ENCODE measurements at places on chromosomes 12 and 14.

DNA sequence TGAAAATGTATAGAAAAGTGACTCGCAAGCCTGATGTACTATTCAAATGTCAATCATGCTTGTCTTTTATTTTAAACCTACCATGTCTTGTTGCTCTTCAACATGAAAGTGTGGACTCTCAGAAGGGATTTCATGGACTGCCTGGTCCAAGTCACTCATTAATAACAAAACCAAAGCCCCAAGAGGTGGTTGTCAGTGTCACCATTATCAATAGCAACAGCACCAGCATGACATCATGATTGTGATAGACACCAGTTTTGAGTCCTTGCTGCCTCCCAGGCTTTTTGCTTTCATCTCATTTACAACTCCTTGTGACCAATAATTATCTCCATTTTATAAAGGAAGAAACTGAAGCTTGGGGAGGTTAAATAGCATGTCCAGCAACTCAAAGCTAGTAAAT lies 112.0 kb upstream of the TMPO start:
- DNase-seq, result no peak

DNA sequence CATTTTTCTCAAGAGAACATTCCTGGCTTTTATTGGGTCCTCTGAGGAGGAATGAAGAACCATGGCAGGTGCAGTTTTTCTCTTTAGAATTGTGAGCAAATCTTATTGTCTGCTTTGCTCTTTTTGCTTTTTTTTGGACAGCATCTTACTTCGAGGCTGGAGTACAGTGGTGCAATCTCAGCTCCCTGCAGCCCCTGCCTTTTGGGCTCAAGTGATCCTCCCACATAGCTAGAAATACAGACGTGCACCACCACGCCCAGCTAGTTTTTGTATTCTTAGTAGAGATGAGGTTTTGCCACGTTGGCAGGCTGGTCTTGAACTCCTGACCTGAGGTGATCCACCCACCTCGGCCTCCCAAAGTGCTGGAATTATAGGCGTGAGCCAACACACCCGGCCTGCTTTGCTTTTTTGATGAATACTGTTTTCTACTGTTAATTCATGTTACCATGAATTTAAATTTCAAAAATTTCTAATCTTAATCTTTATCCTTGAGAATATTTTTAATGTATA lies 71.5 kb downstream of the POLR3B start:
- DNase-seq, result no peak

- no peak for DNase-seq
These were observed 221.9 kb upstream of the KITLG start for GRCh38 chr12:88802096-88802706.

GRCh38 chr14:22131749-22132476 lies 457.1 kb downstream of the DAD1 start:
- no peak for DNase-seq

DNA sequence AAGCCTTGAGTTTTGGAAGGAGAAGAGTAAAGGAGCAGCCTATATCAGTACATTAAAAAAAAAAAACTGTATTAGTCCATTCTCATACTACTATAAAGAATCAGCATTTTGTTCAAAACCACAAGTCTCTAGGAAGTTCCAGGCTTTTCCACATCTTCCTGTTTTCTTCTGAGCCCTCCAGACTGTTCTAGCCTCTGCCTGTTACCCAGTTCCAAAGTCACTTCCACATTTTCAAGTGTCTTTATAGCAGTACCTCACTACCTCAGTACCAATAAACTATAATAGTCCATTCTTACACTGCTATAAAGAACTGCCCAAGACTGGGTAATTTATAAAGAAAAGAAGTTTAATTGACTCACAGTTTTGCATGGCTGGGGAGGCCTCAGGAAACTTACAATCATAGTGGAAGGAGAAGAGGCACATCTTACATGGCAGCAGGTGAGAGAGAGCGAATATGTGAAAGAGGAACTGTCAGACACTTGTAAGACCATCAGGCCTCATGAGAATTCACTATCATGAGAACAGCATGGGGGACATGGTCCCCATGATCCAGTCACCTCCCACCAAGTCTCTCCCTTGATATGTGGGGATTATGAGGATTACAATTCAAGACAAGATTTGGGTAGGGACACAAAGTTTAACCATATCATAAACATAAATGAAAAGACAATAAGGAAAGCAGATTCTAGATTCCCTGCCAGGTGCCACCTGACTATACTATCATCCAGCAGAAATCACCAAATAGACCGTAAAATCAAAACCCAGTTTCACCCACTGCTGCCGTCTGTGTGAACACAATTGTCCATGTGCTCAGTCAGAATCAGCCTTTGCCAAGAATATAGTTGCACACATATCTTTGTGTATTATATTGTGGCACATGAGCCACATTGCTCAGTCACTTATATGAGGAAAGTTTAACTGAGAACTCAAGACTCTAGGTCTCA lies 27.8 kb downstream of the TOGARAM1 start:
- no peak for DNase-seq

GRCh38 chr12:60845696-60846095 lies 1249.9 kb downstream of the SLC16A7 start:
- DNase-seq, result no peak

DNA sequence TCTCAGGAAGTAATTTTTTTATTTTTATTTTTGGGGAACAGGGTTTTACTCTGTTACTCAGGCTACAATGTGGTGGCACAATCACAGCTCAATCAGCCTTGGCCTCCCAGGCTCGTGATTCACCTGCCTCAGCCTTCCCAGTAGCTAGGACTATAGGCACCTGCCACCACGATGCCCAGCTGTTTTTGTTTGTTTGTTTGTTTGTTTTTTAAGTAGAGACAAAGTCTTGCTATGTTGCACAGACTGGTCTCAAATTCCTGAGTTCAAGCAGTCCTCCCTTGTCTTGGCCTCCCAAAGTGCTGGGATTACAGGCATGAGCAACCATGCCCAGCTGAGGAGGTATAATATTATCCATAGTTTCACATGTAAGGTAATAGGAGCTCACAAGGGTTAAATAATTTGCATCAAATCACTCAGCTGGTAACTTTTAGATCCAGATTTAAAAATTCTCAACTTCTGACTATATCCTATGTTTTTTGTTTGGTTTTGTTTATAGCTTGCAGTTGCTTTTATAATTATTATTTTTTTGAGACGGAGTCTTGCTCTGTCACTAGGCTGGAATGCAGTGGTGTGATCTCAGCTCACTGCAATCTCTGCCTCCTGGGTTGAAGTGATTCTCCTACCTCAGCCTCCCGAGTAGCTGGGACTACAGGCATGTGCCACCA lies 629.3 kb downstream of the DIO2 start:
- no peak for DNase-seq

GRCh38 chr12:81963636-81964035 lies 204.5 kb upstream of the PPFIA2 start:
- no peak for DNase-seq

GRCh38 chr12:46027172-46027571 lies 36.8 kb upstream of the SCAF11 start:
- no peak for DNase-seq

- DNase-seq, result peak; percentile 8
These were observed 1277.4 kb downstream of the LRFN5 start for GRCh38 chr14:42884100-42884499.

DNA sequence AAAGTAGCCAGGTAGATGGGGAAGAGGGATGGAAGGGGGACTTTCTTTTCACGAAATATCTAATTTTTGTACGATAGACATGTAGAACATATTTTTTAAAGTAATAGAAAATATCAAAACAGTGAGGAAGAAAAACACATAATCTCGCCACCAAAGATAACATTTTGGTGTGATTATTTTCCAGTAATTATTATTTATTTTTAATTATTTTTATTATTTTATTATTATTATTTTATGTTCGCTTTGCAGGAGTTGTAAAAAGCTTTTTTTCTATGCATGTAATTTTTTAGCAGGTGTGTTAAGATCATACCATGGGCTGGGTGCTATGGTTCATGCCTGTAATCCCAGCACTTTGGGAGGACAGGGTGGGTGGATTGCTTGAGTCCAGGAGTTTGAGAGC lies 85.6 kb upstream of the CCND2 start:
- no peak for DNase-seq

GRCh38 chr14:106069804-106070625 lies 543.6 kb downstream of the TMEM121 start:
- DNase-seq, result no peak

- no peak for DNase-seq
These were observed 340.4 kb downstream of the NAV3 start for GRCh38 chr12:78171061-78171460.

DNA sequence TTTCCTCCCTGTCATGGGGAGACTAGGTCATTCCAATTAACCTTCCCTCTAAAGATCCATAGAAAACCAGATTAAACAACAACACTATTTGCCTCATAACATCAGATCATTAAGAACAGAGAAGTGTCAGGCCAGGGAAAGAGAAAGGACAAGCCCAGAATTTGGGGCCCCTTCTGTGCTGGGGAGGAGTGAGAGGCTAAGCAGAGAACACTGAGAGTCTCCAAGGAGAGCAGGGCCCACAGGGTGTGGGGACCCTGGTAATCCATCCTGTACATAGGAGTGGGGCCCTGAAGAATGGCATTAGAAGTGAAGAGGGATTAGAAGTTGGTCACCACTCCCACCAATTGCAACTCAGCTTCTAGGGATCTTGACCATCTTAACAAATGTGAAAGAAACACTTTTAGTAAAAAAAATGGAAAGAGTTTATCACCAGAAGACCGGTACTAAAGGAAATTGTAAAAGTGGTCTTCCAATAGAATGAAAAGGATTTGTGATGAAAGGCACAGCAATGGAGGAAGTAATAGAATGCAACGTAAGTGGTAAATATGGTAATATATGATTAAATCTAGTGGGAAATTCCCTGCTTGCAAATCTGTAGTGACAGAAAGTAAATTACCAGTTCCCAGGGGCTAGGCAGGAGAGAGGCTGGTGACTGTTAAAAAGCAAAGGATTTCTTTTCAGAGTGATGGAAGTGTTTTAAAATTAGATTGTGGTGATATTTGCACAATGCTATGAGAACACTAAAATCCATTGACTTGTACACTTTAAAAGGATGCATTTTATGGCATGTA lies 14.0 kb upstream of the TMTC1 start:
- no peak for DNase-seq

DNA sequence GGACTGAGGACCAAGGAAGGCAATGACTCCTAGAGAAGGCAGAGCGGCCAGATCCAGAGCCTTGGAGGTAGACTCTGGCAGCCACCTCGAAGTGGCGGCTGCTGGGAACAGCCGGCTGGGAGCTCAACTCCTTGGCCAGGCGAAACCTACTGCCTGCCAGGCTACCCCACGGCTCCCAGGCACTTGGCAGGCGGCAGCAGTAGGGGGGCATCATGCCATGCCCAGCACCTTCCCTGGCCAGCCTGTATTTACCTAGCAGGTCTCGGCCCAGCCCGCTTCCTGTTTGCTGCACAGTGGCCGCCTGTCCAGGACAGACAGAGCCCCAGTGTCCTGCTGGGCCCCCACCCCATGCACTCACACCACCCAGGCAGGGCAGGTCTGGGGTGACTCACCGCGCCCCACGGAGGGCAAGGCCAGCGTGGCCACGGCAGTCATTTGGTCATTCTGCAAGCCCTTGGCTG lies 10.2 kb downstream of the TRPV4 start:
- DNase-seq, result peak; percentile 41

DNA sequence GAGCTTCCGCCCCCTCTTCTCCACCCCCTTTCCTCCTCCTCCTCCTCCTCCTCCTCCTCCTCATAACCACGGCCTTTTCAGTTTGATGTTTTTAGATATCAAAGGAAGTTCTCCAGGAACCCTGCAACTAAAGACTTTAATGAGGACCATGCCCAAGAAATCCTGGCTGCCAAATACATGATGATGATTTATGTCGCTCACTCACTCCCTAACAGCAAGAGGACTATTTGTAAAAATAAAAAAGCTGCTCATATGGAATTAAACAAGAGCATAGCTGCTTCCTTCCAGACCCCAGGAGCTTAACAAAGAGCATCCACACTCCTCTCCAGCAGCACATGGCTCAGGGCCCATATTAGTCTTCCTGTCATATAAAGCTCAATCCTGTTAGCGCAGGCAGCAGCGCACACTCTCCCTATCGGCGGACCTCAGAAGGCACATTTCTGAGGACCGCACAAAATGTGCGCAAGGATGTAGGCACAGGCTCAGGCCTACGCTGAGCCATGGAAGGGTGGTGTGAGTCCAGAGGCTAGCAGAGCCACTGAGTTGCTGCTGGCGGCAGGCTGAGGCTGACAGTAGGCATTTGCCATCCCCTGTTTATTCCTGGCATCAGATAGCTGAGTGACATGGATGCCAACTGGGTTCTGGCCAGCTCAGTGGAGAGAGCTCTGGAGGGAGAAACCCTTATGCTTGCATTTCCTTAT lies 232.8 kb downstream of the MSRB3 start:
- no peak for DNase-seq

- DNase-seq, result no peak
These were observed 13.8 kb upstream of the ZFP36L1 start for GRCh38 chr14:68806526-68807147.

- no peak for DNase-seq
These were observed 10.2 kb upstream of the YARS2 start for GRCh38 chr12:32765906-32766305.

- DNase-seq, result no peak
These were observed 108.5 kb downstream of the SLC38A1 start for GRCh38 chr12:46160101-46160980.

GRCh38 chr14:60647081-60647836 lies 2.0 kb downstream of the SIX1 start:
- DNase-seq, result peak; percentile 53

GRCh38 chr12:132566516-132567131 lies 43.8 kb downstream of the LRCOL1 start:
- no peak for DNase-seq

DNA sequence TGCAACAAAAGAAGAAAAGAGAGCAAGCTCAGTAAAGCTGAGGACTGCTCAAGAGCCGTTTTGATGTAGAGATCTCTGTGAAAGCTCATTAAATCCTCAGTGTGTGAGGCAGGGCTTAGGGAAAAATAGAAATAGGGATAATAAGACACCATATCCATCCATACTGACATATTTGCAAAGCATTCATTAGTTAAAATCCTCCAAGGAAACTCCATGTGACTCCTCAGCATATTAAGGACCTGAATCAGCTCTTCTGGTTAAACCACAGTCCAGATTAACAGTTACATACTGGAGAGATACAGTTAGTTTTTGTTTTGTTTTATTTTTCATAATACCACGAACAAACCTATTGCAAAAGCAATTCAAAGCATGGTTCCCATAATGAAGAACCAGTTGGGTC lies 288.2 kb downstream of the PAWR start:
- no peak for DNase-seq

- DNase-seq, result no peak
These were observed 32.4 kb downstream of the CALM1 start for GRCh38 chr14:90429236-90429635.

DNA sequence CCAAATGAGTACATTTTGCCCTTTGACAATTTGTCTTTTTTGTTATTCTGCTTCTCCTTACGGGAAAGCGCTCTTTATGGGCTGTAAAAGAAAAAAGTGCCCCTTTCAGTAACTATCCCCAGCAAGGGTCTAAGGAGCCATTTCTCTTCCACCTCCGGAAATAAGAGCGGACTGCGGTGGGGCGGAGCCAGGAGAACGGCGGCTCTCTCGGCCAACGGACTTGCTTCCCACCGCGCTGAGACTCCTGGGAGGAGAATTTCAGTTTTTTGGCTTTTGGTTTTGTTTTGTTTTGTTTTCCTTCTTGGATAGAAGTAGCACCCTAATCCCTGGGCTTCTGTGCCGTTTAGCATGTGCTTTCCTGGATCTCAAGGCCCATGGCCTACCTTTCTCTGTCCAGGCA lies 43.5 kb downstream of the ZNF641 start:
- DNase-seq, result no peak

GRCh38 chr14:92759300-92759678 lies 10.9 kb upstream of the LGMN start:
- peak; percentile 37 for DNase-seq

GRCh38 chr14:103191844-103192243 lies 68.6 kb downstream of the TNFAIP2 start:
- DNase-seq, result no peak

- no peak for DNase-seq
These were observed 320.1 kb upstream of the RTL1 start for GRCh38 chr14:101223561-101224162.

Data from PC-9 (cell line).